ENCODE measurements at places on chromosomes 1 and 21.

- DNase-seq = no peak
Observed at GRCh38 chr1:177817937-177818875, 151.7 kb downstream of the SEC16B start.

- DNase-seq = no peak
Observed at GRCh38 chr1:24387636-24388175, 25.9 kb downstream of the STPG1 start.

DNA sequence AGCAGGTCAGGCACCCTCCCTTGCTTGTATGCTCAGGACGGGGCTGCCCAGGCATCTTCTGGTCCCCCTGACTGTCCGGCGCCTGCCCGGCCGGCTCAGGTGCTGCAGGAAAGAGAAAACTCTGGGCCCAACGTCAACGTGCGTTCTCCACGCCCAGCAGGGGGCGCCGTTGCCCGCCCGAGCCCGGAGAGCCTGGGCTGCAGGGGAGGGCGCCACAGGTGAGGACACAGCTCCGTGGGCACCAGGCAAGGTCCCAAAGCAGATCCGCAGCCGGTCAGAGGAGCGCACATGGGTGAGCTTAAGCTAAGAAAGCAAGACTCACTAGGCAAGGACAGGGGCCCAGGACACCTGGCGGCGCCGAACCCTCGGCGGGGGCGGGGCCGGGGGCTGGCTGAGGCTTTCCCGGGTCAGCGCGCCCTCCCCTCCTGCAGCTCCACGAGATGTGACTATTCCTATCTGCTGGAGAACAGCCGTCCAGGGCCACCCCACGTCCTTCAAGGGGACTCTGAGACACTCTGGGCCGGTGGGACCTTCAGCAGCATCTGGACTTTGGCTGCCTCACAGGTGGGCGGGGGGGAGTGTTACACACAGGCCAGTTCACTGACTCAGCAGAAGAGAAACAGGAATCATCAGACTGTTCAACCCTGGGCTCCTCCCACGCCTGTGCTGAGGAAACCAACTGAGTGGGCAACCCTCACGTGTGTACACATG, 29.3 kb downstream of the KRTAP10-1 start:
- DNase-seq = peak; percentile 82

- DNase-seq = no peak
Observed at GRCh38 chr1:49229555-49229954, 452.9 kb upstream of the BEND5 start.

DNA sequence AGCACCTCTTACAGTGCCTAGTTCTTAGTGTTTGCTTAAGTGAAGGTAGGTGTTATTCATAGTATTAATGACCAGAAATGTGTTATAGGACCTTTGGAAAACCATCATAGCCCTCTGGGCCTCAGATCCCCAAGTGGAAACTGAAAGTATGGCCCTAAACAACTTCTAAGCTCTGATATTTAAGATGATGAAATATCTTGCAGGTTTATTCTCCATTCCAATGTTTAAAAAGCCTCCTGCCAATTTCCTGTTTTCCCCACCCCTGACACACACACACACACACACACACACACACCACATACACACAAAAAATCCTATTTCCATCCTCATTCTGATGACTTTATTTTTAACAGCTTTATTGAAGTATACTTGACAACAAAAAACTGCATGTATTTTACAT, 108.2 kb downstream of the DIRAS3 start:
- no peak for DNase-seq

DNA sequence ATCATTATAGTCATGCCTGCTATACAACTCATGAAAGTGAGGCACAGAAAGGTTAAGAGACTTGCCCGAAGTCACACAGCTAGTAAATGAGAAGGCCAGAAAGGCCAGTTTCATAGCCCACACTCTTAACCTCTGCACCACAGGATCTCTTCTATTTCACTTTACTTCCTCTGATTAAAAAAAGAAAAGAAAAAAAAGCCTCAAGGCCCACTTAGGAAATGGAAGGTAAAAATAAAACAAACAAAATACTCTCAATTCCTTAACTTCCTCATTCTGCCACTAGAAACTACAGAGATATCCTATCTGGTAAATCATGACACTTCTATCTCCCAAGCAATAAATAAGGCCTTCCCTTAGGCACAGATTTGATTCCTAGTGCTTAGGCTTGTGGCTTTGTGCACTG, 7.6 kb upstream of the ENAH start:
- DNase-seq = no peak

DNA sequence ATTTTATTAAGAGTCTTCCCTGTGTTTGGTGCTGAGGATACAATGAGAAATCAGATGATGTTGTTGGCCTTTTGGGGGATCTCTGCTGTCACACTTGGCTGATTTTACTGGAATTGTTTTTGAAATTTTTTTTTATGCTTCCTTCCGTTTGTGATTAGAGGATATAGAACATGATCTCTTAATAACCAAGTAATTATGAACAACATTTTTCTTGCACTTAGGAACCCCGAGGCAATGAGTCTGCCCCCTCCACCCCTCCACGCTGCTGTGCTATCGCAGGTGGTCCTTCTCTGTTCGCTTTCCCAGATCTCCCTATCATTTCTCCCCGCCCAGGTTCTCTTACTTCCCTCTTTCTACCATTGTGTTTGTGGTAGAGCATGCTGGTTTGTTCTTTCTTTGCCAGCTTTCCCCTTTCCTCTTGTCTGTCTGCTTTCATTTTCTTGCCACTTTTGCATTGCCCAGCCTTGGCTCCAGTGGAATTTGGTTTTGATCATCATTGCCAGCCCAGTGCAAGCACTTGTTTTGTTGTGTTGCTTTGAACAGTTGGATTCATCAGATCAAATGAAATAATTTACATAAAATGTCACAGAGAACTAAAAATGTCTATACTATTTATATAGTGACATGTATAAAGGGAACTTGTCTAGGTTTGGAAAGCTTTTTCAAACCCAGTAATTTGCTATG, 73.1 kb upstream of the SCCPDH start:
- no peak for DNase-seq

Data from activated CD4-positive, CD25-positive, alpha-beta regulatory T cell treated with anti-CD3 and anti-CD28 coated beads, Interleukin-2, amount 50 U/mL, for 72 hours (primary cell).